ENCODE measurements at places on chromosomes 12 and 14.
A peak's percentile ranks its signal among the peaks of the same experiment; 100 is the strongest.

DNA sequence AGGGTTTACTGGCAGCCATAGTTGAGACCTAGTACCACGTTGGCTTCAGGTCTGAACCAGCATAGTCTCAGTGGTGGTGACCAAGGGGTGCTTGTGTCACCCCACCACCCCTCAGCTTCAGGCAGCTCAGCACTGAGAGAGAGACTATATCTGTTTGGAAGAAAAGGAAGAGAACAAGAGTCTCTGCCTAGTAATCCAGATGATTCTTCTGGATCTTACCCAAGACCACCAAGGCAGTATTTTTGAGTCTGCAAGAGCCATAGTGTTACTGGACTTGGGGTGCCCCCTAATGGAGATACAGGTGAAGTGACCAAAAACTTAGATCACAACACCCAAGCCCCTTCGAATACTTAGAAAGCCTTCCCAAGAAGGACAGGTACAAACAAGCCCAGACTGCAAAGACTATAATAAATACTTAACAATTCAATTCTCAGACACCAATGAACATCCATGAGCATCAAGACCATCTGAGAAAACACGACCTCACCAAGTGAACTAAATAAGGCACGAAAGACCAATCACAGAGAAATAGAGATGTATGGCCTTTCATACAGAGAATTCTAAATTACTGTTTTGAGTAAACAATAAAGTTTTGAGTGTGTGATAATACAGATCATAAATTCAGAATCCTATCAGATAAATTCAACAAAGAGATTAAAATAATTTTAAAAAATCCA lies 107.0 kb downstream of the HELB start:
- peak; percentile 38 for DNase-seq

DNA sequence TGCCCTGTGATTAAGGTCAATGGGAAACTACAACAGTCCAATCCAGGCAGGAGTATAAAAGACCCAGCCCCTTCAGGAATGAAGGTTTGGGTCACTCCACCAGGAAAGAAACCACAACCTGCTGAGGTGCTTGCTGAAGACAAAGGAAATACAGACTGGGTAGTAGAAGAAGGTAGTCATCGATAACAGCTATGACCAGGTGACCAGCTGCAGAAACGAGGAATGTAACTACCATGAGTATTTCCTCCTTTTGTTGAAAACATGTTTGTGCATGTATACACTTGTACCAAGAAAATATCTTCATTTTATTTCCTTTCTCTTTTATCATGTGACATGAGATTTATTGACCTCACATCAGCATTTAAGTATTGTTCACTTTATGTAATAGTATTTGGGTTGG lies 409.1 kb downstream of the FOXG1 start:
- no peak for DNase-seq

GRCh38 chr14:100212476-100213333 lies 26.2 kb upstream of the YY1 start:
- no peak for DNase-seq

DNA sequence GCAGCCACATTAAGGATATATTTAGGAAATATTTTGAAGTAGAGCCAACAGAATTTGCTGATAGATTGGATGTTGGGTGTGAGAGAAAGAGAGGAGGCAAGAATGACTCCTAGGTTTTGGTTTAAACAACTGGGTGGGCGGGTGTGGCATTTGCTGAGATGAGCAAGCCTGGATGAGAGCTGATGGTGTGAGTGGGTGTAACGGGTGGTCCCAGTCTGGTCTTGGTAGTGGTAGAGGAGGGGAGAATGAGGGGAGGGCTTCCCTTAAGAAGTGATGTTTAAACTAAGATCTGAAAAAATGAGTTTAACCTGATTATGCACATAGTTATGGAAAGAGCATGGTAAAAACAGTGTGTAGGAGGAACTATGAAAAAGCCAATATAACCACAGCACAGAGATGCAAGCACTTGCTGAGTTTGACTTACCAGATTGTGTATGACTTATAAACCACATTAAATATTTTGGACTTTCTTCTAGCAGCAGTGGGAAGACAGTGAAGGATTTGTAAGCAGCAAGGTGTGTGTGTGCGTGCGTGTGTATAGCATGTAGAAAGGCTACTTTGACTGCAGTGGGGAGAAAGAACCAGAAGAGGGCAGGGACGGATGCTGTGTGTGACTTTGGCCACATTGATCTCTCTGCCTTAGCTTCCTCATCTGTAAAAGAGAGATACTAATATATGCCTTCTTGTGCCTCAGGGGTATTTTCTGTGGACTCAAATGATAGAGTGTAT lies 139.7 kb downstream of the PRIMA1 start:
- DNase-seq, result peak; percentile 2
